ENCODE measurements at places on chromosomes 16 and 17. TPM values are rescaled to one million over a fixed set of nuclear protein-coding genes. Genes with fewer than 3 reads are reported as not detected.
A peak's percentile ranks its signal among the peaks of the same experiment; 100 is the strongest.

- no peak overlapping the region for H3K27ac ChIP-seq
- H3K4me1 ChIP-seq, result no peaks in the 10 kb centered on the region
- H3K4me3 ChIP-seq, result no peak overlapping the region
- H3K27me3 ChIP-seq, result no peaks in the 10 kb centered on the region
Measured at GRCh38 chr17:38636054-38636453, 30.3 kb upstream of the SRCIN1 start.

DNA sequence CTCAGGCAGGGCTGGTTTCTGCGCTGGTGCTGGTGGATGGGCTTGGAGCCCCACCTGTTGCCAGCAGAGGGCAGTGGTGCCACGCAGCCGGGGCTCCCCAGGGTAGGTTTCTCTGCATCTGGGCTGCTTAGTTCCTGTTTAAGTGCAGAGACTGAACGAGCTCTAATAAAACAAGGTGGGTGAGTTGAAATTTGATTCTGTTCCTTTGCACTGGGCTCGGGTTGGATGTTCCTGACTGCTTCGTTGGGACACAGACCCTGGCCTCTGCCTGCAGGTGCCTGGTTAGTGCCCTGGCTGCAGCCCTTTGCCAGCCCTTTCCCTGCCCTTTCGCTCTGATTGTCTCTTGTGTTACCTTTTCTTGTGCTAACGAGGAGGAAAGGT, 30.0 kb downstream of the TBCD start:
- H3K27ac ChIP-seq, result no peak overlapping the region
- peak; percentile 66 for DNase-seq
- no peaks in the 10 kb centered on the region for H3K27me3 ChIP-seq

DNA sequence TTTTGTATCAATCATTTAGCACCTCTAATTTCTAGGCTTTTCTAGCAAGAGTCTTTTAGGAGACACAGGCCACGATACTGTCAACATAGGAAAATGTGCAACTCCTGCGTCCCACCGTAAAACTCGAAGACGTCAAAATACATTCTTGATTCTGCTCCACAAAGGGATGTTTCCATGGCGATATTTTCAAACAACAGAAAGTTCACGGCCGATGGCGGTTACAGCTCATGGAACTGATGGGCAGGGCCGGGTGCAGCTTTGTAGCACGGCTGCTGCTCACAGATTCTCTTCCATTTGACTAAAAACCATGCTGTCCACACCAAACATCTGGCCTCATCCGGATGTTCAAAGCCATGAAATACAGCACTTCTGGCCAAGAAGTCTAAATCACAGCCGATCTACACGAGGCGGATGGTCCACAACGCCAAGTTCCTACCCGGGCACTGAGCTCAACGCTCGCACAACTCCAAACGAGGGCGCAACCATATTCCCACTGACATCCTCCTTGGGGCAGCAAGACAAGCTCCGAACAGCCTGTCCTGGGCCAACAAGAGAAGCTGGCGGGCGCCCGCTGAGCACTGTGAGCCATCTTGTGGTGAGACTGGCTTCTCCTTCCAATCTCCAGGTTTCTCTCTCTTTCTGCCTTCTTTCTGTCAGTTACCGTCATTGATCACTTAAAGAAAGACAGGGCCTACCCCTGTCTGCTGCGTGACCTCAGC, 79.8 kb downstream of the ZNF778 start:
- no peaks in the 10 kb centered on the region for H3K4me1 ChIP-seq
- no peak for DNase-seq
- H3K27ac ChIP-seq, result peak overlapping the region; percentile 45
- H3K27me3 ChIP-seq, result no peaks in the 10 kb centered on the region
- H3K36me3 ChIP-seq, result 0 out of 2 replicates have a peak, but pooled peaks cover 2% of the 10 kb centered on the region
- no peak overlapping the region for H3K4me3 ChIP-seq

DNA sequence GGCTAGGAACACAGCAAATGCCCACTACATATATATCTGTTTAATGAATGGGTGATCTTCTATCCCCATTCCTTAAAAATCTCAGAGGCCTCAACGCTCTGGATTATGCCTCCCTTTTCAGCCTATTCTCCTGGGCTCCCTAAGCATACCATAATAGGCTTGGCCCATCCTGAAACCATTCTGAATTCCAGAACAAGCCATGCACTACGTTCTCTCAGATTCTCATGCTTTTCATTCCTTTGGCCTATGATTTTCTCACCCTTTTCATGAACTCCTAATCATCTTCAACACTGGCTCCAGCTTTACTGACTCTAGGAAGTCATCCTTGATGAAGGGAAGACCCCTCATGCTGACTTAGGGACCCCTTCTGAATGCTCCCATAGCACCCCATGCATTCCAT, 71.1 kb downstream of the RPGRIP1L start:
- H3K4me3 ChIP-seq, result no peak overlapping the region
- no peaks in the 10 kb centered on the region for H3K27me3 ChIP-seq
- no peak for DNase-seq
- H3K4me1 ChIP-seq, result no peaks in the 10 kb centered on the region
- no peak overlapping the region for H3K27ac ChIP-seq
- no peaks in the 10 kb centered on the region for H3K36me3 ChIP-seq

Gene HID1
- total RNA-seq, result 30.4 TPM

Gene CRHR1
- not detected for total RNA-seq

Gene NPIPA7
- 4.7 TPM for total RNA-seq

GRCh38 chr17:42928714-42929496, 28.3 kb downstream of the G6PC1 start:
- no peaks in the 10 kb centered on the region for H3K36me3 ChIP-seq
- peak overlapping the region; percentile 8 for H3K27ac ChIP-seq

DNA sequence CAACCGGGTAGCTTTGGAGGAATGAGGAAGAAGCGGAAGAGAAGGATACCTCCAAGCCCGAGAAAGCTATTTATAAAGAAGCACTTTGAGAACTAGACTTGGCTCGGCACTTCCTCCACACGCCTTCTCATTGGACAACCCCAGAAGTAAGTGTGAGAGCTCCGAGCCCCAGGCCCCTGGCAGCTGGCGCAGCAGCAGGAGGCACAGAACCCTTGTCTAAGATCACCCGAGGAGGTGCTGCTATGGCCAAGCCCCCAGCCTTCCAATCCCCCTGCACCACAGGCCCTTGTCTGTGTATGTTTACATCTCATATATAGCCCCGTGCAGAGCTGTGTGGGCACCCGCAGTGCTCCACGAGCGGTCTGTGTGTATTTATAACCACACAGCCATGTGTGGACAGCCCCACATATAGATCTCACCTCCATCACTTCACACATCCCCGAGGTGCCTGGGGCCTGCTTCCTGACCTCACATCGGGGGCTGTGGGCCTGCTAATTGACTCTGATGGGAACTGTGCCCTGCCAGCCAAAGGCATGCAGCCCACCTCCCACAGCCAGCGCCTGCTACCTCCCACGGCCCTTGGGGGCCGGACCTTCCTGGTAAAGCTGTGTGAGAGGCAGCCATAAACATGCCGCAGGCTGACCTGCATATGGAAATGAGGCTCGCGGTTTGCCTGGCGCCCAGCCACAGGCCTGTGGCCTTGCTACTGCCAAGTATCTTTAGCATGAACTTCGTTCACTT, 96.1 kb downstream of the C17orf67 start:
- H3K4me3 ChIP-seq, result no peak overlapping the region
- DNase-seq, result no peak
- no peaks in the 10 kb centered on the region for H3K4me1 ChIP-seq
- H3K36me3 ChIP-seq, result no peaks in the 10 kb centered on the region
- H3K27me3 ChIP-seq, result no peaks in the 10 kb centered on the region
- H3K27ac ChIP-seq, result no peak overlapping the region

- H3K4me3 ChIP-seq, result no peak overlapping the region
- H3K27me3 ChIP-seq, result no peaks in the 10 kb centered on the region
- no peak overlapping the region for H3K27ac ChIP-seq
- no peaks in the 10 kb centered on the region for H3K4me1 ChIP-seq
Measured at GRCh38 chr16:47829850-47830600, 325.8 kb downstream of the ABCC12 start.

Gene SOX8
- 0.86 TPM for total RNA-seq

GRCh38 chr17:52178012-52178411, 19.5 kb upstream of the CA10 start:
- H3K27me3 ChIP-seq, result no peaks in the 10 kb centered on the region
- H3K4me3 ChIP-seq, result no peak overlapping the region
- H3K27ac ChIP-seq, result no peak overlapping the region
- DNase-seq, result no peak

GRCh38 chr17:80260791-80261158, at the start of gene RNF213:
Gene RNF213 (plus strand): TSS chr17:80260852. CDS start chr17:80263682, 2,830 bp downstream.
- H3K27me3 ChIP-seq, result no peaks in the 10 kb centered on the region
- peak within 1 kb of the TSS; percentile 94 for H3K27ac ChIP-seq
- peak within 1 kb of the TSS; percentile 88 for H3K4me3 ChIP-seq

- H3K4me1 ChIP-seq, result peaks cover 72% of the 10 kb centered on the region
- peaks cover 1% of the 10 kb centered on the region for H3K36me3 ChIP-seq
- no peak overlapping the region for H3K4me3 ChIP-seq
- no peaks in the 10 kb centered on the region for H3K27me3 ChIP-seq
- peak; percentile 78 for DNase-seq
- peak overlapping the region; percentile 88 for H3K27ac ChIP-seq
Measured at GRCh38 chr17:927611-928461, 51.7 kb downstream of the NXN start.

DNA sequence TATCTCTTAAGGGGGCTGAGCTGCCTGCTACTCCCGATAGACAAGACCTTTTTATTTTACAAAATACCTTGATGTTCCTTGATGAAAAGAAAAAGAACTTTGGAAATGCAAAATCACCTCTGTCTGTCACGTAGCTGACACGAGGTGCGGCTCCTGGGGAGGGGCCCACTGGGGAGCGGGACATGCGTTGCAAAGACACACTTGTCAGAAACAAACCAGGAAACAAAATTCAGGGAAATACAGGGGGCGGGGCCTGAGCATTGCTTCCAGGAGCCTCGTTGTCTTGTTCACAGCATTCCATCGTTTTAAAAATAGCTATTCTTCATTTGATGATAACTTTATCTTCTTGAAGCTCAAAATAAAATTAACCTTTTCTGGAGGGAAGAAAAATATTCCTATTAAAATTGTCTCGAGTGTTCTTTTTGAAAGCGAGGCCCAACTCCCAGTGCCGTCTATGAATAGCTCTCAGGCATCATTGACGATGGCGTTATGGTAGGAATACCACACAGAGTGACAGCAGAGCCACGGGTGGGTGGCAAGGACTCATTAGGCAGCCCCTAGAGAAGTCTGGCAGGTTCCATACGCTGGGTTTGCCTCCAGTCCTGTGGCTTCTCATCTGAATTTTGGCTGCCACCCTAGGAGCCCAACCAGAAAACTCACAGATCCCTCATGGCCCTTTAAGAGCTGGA, 286.9 kb downstream of the CPPED1 start:
- H3K27ac ChIP-seq, result no peak overlapping the region
- H3K4me1 ChIP-seq, result no peaks in the 10 kb centered on the region
- DNase-seq, result no peak
- no peaks in the 10 kb centered on the region for H3K27me3 ChIP-seq
